ENCODE measurements at places on chromosomes 2 and 18. TPM values are rescaled to one million over a fixed set of nuclear protein-coding genes. Genes with fewer than 3 reads are reported as not detected.

The PRSS56 gene
- not detected for total RNA-seq

The SAG gene
- total RNA-seq = not detected

The KATNAL2 gene
- 1.3 TPM for total RNA-seq

The GEN1 gene
- 11.1 TPM for total RNA-seq

The EMILIN1 gene
- total RNA-seq = 5.8 TPM

The GREB1 gene
- not detected for total RNA-seq

The WNT6 gene
- total RNA-seq = not detected

The STPG4 gene
- total RNA-seq = not detected

The FAM161A gene
- total RNA-seq = 1.1 TPM

The STK11IP gene
- 12.5 TPM for total RNA-seq

The ARHGAP15 gene
- total RNA-seq = not detected

The BCL2L11 gene
- 3.5 TPM for total RNA-seq

Measured in airway epithelial cell (primary cell).